ENCODE measurements at places on chromosomes 11 and 22.

- no peak for DNase-seq
Measured at GRCh38 chr11:41895081-41895480, 435.6 kb upstream of the LRRC4C start.

DNA sequence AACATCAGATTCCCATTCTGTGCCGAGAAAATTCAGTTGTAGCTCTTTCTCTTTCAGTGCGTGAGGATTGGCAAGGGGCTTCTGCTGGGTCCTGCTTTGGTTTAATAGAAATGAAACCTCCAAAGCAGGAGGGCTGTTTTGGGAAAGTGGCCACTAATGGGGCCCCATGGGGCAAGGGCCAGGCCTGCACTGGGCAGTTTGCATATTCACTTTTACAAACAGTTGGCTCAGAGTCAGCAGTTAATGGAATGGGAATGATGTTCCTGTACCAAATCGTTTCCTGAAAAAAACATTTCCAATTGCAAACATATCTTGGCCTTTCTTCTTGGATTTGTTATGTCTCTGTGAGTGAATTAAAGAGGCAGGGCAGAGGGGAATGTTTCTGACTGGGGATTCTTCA lies 92.1 kb downstream of the PARVA start:
- DNase-seq, result no peak

DNA sequence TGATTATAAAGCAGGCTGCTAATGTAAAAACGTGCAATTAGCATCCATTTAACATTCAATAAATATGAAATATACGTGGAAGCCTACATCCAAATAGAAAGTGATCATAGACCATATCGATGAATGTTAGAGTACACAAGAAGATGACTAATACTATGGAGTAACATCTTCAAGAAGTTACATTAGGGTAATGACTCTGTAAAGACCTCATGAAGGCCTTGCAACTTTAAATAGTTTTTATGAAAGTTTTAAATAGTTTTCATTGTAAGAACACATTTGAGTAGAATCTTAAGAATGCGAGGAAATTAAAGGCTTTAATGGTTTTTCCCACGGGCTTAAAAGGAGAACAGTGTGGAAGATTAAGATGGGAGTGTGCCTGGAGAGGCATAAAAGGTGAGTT lies 1.4 kb downstream of the TRIM34 start:
- DNase-seq, result no peak

GRCh38 chr11:75851203-75851602 lies 36.2 kb downstream of the UVRAG start:
- no peak for DNase-seq

DNA sequence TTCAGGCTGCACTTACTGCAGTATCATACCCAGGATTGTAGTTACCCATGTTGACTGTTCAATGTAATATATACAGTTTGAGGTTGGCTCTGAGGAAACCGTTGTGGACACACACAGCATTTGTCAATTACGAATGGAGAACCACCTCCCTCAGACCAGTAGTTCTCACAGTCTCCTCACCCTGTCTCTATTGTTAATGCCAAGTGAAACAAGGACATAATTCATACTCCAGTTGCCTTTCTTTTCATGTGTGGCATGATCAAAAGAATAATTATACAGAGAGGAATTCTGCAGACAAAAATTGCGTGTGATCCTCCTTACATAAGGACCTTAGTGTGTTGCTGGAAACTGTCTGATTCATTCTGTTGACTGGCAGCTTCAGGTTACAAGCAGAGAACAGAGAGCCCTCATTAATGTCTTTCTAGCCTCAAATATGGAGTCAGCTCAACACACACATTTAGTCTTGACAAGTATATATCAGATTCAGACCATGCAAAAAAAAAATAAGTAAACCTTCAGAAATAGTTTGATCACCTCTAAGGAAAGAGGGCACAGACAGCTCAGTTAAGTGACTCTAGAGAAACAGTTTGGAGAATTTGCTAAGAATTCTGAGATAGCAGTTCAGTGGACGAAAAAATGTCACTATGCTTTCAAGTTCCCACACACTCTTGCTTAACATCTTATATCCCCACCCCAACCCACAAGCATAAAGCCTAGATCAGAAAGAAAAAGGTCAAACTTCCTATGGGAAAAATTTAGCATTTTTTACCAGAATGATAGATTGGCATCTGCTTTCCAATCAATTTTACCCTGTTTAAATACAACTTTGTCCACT lies 96.1 kb downstream of the MAML2 start:
- DNase-seq, result no peak

GRCh38 chr11:98565311-98565710 lies 455.4 kb upstream of the CNTN5 start:
- DNase-seq, result no peak

- DNase-seq, result no peak
Measured at GRCh38 chr11:56782167-56782847, 33.8 kb upstream of the OR9G4 start.

GRCh38 chr11:110219006-110219785 lies 77.2 kb downstream of the RDX start:
- no peak for DNase-seq

DNA sequence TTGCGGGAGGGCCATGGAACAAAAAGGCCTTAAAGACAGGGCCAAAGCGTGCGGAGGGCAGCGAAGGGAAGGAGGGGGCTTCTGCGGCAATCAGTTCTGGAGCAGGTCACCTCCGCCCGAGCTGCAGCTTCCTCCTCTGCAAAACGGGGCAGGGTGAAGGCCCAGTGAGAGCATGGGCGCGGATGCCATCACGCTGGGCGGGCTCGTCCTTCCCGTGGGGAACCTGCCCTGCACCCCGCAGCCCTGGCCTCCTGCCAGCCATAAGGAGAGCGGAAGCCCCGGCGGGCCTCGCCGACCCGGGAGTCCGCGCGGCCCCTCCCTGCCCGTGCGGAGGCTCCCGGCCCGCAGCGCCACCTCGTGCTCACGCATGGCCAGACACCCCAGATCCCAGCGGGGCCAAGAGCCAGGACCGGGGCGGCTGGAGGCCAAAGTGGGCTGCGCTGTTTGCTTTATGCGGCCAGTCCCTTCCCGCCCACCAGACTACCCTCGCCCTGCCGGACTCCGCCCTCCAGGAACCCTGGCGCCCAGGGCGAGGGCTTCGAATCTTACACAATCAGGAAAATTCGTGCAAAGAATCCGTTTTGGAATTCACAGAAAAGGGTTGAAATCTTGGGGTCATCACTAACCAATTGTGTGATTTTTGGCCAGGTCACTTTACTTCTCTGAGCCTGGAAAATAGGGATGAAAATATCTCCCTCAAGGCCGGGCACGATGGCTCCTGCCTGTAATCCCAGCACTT lies 16.1 kb downstream of the TSKU start:
- DNase-seq, result peak; percentile 97

DNA sequence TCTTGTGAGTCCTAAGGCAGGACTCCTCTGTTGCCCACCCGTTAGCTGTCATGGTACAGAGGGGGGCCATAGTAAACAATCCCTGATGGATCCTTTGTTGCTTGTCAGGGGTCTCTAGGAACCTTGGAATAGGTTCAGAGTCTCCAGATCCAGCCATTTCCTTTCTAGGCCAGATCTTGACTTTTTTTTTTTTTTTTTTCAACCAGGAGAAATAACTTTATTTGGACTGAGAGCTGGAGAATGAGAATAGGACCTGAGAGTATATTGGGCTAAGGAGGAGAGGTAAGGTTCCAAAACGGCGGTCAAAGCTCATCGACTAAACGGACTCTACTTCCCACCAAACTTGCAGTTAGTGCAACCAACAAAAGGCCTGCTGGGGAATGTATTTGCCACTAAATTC lies 7.7 kb downstream of the CEP164 start:
- no peak for DNase-seq

DNA sequence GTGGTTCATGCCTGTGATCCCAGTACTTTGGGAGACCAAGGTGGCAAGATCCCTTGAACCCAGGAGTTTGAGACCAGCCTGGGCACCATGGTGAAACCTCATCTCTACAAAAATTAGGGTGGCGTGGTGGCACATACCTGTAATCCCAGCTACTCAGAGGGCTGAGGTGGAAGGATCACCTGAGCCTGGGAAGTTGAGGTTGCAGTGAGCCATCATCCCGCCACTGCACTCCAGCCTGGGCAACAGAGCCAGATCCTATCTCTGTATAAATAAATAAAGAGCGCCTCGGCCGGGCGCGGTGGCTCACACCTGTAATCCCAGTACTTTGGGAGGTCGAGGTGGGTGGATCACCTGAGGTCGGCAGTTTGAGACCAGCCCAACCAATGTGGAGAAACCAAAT lies 27.9 kb downstream of the TOB2 start:
- no peak for DNase-seq

- DNase-seq, result peak; percentile 17
Measured at GRCh38 chr11:66850235-66850587, 6.7 kb upstream of the LRFN4 start.

DNA sequence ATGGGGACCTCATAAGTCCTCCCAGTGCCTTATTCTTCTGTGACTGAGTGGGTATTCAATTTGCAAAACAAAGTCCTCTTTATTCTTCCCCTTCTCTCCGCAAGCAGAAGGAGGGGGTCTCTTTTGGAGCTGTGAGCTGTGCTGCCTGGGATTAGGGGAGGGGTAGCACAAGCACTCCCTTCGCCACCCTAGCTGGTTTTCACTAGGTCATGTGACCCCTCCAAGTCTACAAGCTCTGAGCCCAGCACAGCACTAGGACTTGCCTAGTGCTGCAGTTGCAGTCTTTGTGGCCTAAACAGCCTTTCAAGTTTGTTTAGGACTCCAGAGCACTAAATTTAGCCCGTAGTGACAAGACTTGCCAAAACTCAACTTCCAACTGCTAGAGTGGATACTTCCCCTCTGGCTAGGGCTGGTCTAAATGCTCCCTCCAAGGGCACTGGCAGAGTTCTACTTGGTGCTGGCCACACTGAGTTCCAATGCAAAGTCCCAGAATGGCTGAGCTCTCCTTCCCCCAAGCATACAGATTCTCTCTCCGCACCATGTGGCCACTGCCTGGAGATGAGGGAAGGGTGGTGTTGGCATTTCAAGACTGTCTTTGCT lies 25.4 kb downstream of the TAF1D start:
- no peak for DNase-seq

- no peak for DNase-seq
Measured at GRCh38 chr11:78453140-78453935, 35.7 kb upstream of the GAB2 start.

DNA sequence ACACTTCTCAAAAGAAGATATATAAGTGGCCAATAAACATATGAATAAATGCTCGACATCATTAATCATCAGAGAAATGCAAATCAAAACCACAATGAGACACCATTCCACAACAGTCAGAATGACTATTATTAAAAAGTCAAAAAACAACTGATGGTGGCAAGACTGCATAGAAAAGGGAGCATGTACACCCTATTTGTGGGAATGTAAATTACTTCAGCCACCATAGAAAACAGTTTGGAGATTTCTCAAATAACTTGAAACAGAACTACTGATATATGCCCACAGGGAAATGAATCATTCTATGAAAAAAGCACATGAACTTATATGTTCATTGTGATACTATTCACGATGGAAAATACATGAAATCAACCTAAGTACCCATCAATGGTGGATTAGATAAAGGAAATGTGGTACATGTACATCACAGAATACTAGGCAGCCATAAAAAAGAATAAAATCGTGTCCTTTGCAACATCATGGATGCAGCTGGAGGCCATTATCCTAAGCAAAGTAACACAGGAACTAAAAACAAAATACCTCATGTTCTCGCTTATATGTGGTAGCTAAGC lies 42.4 kb downstream of the GLYATL2 start:
- DNase-seq, result no peak

DNA sequence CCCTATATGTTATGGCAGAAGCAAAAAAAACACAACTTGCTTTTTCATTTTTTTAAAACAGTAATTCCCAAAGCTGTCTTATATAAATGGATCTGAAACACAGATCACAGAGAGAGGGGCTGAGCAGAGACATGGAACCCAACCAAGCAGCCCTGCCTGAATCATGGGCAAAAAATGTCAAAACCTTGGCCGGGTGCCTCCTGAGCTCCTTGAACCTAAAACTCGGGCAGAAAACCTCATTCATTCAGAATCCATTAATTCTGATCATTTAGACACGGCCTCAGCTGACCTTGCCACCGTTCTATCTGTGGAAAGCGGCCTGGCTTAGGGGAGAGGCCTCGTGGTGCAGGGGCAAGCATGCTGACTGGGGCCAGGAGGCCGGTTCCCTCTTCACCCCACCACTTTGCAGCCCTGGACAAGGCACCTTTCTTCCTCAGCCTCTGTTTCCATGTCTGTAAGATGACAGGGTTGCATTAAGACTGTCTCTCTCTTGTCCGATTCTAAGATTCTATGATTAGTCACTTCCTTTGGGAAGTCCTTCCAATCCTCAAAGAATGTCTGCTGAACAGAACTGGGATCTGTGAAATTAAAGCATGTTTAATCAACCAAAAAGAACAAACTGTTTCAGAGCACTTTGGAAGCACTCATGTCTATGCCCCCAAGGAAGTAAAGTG lies 26.0 kb downstream of the TENM4 start:
- DNase-seq, result no peak

DNA sequence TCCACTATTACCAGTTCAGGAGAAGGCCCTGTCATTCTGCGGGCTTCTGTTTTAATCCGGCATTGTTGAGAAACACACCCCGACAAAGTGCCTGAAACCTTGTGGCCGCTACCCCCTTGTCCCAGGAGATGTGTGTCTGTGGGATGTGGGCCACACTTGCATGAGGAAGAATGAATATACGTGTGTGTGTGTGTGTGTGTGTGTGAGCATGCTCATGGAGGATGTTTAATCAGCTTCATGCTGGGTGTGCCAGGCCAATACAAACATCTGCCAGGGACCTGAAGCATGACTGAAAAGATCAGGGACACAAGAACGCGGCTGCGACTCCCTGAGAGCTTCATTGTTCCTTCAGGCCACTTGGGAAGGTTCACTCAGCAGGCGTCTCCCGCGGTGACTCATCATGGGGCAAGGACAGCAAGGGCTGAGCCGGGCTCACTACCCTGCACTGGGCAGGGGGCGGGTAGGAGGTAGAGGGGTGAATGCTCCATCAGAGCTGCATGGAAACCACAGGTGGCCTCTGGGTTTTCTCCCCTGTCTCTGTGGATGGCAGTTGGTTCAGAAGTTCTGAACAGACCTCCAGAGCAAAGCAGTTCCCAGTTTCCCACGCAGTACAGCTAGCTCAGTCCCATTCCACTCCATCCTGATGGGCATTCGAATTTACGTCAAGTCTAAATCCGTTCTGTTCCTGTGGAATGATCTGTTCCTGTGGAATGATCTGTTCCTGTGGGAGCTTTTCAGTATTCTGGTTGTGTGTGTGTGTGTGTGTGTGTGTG lies 7.0 kb upstream of the MALAT1 start:
- DNase-seq, result no peak

DNA sequence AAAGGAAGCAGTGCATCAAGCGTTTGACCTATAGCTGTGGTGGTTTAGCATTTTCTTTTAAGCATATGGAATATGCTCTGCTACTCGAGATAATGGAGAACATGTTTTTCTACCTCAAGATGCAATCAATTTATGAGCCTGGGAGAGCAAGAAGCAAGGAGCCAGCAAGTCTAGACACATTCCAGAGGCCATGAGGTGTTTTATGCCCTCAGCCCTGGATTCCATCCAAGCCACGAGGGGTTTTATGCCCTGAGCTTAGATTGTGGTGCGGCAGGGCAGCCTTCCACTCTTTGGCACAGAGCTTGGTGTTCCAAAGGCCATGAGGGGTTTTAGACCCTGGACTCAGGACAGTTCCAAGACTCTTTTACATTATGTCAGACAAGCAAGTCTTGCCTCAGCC lies 11.7 kb upstream of the DNAJB13 start:
- no peak for DNase-seq

Measured in SK-N-SH (cell line).